Central memory CD8-positive, alpha-beta T cell (primary cell): ENCODE measurements at places on chromosomes 16 and 17.

DNA sequence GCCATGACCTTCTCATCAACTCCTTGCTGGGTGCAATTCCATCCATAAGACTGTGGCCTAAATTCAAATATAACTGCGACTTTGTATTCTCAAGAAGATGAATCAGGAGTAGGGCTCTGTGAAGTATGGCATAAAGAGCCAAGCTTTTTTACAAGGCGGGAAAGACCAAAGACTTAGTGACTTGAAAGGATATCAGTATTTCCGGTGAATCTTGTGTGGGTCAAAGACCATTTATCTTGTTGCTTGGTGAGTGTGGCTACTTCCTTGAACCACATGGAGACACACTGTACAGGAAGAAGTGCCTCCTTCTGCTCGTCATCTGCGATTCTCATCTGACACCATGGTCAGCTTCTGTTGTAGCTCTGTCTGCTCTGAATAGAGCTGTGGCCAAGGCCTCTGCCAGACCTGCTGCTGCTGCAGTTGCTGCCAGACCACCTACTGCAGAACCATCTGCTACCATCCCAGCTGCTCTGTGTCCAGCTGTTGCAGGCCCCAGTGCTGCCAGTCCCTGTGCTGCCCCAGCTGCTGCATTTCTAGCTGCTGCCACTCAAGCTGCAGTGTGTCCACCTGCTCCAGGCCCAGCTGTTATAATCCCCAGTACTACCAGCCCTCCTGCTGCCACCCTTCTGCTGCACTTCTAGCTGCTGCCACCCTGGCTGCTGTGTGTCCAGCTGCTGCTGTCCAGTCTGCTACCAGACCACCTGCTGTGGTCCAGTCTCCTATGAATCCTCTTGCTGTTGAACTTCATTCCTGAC, 6.1 kb upstream of the KRTAP2-4 start:
- no peak for DNase-seq

DNA sequence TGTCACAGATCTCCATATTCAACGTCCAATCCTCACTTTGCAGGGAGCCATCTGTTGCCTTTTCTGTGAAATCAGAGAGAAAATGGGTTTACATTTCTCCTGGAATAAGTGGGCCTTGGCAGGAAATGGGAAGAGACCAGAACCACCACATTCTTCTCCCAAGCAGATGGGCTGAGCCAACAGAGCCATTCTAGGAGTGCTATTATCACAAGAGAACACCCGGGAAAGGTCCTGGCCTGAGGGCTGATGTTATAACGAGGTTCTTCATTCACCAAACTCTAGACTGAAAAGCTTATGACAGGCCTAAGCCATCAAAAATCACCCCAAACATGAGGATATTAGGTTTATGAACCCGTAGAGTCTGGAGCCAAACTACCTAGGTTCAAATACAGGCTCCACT, 64.7 kb downstream of the TOM1L2 start:
- no peak for DNase-seq

- no peak for DNase-seq
These were observed 7.7 kb downstream of the SLC35B1 start for GRCh38 chr17:49699966-49700575.

- DNase-seq, result no peak
These were observed 121.8 kb downstream of the IRX3 start for GRCh38 chr16:54164789-54165173.

DNA sequence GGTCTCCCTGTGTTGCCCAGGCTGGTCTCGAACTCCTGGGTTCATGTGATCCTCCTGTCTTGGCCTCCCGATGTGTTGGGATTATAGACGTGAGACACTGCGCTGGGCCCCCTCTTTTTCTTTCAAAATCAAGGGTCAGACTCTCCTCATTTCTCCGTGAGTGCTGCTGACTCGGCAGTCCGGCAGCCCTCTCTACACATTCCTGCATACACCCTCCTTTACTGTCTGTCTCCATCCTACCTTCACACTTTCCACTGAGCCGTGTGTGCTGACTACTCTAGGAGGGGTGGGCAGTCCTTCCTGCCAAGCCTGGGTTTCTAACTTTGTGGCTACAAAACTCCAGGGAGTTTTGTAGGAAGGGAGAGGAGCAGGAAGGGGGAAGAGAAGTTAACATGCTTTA, 195.2 kb downstream of the PARN start:
- DNase-seq, result no peak

GRCh38 chr16:1146409-1146808, 6.5 kb upstream of the CACNA1H start:
- DNase-seq, result no peak

DNA sequence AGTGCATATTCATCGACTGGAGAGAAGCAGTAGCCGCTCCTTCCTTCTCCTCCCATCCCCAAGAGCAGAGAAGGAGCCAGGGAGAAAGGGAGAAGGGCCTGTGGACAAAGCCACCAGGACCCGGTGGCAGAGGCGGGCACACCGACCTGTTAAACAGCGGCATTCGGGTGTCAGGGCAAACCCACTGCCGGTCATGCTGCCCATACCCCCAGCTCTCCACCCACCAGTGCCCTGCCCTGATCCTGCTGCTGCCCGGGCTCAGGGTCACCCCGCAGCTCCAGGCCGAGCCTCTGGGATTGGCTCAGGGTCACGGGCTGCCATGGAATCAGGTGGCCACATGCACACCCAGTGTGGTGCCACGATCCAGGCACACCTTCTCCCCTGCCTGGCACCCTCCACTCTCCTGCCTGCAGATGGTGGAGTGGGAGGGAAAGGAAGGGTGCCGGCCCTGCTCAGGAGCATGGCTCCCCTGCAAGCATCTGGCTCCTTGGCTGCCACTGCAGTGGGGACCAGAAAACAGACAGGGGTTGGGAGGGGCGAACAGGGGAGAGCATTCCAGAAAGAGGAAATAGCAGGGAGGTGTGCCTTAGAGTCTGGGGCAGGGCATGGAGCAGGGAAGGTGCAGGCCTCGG, 18.3 kb upstream of the RASD1 start:
- no peak for DNase-seq

- DNase-seq, result no peak
These were observed 4.4 kb upstream of the CYLD start for GRCh38 chr16:50737420-50737959.

DNA sequence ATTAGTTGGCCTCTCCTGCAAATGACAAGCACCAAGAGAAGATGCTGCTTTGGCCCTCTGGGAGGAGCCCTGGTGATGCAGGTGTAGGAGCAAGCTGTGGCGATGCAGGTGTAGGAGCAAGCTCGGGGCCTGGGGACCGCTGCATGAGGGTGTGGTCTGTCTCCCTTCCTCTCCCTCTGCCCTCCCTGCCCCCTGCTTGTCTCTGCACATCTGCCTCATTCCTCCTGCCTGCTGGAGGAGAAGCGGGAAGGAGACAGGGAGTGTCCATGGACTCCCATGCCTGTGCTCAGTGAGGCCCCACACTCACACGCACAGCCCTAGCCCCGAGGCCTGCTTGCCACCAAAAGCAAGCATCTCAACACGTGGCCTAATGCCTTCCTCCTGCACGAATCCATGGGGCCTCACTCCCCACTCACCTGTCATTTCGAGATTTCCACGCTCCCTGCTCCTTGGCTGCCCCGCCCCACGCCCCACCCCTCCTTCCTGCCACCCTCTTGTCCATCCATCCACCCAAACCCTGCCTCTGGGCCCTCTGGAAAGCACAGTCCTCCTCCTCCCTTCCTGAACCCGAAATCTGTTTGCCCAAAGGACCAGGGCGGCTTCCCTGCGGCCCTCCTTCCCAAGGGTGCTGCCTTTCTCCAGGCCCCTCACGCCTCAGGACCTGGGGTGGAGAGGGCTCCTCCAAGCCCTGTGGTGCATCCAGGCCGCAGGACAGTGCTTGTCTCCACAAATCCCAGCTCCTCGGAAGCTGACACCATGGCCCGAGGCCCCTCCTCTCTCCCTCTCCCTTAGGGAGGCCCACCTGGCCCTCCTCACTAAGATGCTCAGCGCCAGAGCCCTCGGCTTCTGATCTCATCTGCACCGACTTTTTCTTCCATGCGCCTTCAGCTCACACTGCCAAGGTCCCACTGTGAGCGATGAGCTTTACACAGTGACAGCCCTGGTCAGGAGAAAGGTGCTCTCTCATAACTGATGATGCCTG, 11.8 kb upstream of the ALDH3A1 start:
- DNase-seq, result no peak

DNA sequence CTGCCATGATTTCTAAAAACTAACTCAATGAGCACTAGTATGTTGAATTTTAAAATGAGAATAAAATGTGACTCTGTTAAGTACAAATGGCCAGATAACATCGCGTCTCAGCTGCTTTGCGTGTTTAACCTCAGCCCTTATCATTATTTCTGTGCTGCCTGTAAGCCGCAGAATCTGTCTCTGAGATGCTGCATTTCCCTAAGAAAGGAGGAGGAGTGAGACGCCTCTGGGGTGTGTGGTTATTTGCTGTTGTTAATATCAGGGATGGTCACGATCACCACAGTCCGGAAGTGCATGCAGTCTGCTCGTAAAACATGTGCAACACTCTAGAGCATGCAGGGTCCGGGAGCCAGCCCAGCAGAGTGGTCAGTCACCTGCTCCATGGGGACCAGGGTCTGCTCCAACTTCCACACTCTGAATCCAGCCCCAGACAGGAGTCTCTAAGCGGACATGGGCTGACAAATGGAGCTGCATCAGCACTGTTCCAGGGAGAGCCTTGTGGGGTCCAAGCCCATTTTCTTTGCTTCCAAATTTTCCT, 342.5 kb downstream of the MAF start:
- no peak for DNase-seq

DNA sequence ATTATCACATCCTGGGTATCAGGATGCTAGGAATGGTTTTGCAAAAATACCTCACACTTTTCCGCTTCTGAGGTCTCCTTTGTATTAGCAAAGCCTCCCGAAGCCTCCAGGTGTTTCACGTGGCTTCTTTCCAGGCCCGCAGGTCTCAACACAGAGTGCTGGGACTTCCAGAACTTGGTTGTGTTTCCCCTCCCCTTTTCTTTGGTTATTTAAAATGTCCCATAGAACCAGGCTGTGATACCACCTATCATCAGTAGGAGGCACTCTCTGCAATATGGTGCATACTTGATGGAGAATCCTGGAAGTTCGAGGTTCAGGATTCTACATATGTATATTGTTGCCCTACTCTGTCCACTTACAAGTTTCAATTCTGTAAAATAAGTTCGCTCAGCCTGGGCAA, 28.8 kb downstream of the ATP2C2 start:
- no peak for DNase-seq

- DNase-seq, result no peak
These were observed 158.0 kb downstream of the ZFHX3 start for GRCh38 chr16:72889616-72890582.

- no peak for DNase-seq
These were observed 307.0 kb upstream of the IRX5 start for GRCh38 chr16:54623636-54624035.

DNA sequence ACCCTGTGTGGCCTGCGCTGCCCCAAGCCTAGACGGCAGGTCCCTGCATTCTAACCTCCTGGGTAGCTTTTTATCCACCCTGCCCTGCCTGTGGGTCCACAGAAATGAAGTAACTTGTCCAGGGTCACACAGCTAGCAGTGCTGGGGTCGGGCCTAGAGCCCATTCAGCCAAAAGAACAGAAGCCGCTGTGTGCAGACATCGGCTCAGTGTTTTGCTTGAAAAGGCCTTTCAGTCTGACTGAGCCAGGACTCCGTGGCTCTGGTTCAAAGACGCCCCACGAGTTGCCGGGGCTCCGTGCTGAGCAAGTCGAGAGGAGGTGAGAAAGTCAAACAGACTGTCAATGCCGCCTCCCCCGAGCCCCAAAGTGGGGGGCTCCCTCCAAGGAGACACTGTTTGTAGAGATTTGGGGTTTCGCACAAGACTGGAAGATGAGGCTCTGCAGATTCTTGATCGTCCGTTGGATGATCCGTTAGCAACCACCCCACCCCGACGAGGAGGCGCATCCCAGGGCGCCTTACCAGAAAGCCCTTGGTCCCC, 226.2 kb downstream of the NTN1 start:
- no peak for DNase-seq

DNA sequence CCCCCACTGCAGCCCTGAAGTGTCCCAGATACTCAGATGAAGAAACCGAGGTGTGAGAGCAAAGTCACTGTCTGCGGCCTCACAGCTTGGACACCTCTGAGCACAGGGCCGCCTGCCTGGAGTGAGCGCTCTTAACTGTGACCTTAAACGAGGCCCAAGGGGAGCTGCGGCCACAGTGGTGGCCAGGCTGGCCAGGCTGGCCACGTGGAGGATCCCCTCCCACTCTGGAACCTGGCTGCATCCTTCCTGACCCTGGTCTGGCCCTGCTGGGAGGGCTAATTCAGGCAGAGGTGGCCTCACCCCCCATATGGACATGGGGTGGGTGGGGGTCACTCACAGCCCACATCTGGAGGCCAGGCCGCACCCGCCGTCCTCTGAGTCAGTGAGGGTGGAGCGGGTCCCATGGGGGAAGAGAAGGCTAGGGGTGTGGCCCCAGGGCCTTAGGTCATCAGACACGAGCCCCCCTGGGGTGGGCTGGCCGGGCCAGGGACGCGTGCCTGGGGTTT, 6.6 kb downstream of the VASN start:
- no peak for DNase-seq

- DNase-seq, result no peak
These were observed 11.1 kb upstream of the ALDOA start for GRCh38 chr16:30054451-30054850.

DNA sequence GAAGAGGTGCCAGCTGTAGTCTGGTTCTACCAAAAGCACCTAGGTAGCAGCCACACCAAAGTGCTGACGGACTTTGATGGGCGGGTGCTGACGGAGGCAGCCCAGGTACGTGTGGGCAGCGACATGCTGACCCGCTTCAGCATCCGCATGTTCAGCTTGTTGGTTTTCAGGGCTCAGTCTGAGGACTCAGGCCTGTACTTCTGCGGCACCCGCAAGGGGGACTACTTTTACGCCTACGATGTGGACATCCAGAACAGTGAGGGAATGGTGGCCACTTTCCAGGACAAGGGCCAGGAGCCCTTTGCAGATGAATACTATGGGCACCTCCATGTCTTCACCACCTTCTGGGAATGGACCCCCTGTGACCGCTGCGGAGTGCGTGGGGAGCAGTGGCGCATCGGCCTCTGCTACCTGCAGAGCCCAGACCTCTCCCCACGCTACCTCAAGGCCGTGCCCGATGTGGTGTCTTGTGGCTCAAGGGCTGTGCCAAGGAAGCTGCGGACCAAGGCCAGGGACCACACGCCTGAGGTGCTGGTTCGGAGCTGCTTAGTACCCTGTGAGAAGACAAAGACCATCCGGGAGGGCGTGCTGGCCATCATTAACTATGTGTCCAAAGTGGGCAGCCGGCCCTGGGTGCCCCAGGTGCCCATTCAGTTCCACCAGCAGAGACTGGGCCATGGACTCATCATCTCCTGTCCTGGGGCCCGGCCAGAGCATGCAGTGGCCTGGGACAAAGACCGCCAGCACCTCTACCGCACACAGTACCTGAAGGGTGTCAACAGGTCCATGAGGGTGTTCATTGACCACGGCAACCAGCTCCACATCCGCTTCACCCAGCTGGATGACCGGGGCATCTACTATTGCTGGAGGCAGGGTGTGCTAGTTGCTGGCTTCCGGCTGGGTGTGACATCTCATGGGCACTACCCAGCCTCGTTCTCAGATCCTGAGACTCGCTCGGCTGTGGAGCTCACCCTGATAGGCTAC, 5.0 kb upstream of the EFTUD2 start:
- DNase-seq, result no peak
